Astrocyte of the hippocampus (primary cell): ENCODE measurements at places on chromosomes 6 and 20.

- no peak for DNase-seq
Observed at GRCh38 chr20:21920211-21920610, 214.7 kb downstream of the PAX1 start.

GRCh38 chr20:47940101-47940813 lies 155.0 kb upstream of the SULF2 start:
- no peak for DNase-seq

DNA sequence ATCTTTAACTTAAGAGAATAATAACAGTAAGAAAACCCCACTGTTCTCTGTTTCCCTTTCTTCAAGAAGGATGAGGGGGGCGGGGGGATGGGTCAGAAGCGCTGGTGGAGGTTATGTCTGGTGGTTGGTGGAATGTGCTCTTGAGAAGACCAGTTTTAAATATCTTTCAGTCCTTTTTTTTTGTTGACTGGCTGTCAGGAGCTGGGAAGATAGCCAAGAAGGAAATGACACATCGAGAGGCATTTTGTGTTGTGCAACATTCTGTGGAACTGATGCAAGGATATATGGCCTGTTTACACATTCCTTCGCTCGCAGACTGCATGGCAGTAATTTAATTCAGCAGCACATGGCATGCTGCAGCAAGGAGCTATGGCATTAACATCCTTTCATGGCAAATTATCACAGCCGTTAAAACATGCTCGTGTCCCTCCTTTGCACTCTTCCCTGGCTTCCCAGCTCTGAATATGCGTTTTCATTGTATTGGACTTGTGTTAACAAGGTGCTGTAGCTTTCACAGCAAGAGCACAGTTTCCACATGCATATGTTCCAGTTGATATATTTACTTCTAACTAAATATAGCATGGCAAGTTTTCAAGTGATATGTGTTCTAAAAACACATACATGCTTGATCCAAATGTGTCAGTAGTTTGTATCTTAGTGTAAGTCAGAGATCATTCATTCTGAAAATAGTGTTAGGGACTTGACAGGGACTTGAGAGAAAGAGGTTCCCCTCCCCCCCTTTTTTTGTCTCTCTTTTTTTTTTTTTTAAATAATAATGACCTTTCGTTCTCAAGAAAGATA lies 68.2 kb upstream of the SUPT3H start:
- DNase-seq = peak; percentile 97

- DNase-seq = peak; percentile 79
Observed at GRCh38 chr6:118387921-118388701, 160.0 kb upstream of the PLN start.

DNA sequence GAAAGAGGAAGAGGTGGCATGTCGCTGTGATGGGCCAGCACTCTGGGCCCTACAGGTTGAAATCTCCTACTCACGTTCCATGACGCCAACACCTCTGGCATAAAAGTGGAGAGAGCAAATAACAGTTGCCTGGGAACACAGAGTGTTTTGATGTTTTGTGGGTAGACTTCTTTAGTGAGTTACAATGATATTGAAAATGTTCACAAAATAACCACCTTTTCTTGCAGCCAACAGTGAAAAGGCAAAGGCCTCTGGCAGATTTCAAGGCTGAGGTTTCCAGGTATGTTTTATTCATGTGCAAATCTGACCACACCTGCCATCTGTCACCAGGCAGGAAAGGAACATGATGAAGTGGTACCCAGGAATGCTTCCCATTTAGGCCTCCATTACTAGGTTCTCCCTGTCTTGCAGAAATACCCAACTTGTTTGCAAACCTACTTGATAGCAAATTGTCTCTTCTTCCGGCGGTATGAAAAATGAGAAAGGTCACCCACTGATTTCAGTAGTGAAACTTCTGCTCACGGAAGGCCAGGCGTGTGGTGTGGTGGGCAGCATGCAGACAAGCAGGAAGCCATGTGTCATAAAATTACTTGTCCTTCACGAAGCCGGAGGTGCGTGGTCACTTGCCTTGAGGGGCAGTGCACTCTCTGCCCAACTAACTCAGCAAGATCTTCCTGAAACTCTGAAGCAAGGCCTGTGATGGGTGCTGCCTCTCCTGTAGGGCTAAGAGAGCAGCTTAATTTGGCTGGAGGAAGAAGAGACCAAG lies 299.1 kb upstream of the PRDM1 start:
- DNase-seq = peak; percentile 11

GRCh38 chr6:141618180-141618581 lies 514.5 kb upstream of the GJE1 start:
- no peak for DNase-seq

DNA sequence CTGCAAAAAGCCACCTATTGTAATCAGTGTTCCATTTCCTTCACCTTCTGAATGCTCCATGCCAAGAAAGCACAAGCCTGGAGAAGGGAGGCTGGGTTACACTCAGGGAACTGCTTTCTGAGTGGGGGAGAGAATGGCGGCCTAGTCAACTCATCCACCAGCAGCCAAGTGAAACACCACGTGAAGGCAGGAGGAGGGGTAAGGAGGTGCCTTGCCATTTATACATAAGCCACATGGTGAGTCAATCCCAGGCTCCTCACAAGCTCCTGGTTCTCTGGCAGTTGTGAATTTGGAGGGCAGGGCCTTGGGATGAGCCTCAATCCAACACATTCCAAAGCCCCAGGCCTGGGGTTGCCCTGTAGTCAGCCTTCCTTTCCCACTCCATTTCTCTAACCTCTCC lies 149.4 kb downstream of the CD24 start:
- DNase-seq = peak; percentile 31

DNA sequence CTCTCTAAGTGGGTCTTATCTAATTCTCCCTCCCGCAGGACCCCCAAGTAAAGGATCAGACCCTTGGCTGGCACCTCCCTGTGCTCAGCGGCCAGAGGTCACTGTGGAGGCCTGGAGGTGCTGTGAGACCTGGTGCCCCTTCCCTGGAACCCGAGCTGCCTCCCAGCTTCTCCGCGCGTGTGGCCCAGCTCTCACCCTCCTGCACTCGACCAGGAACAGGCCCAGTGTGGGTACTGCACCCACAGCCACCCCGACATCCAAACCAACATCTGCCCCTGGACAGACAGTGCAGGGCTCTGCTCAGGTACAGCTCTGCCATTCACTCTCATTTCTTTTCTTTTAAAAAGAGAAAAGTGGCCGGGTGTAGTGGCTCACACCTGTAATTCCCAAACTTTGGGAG lies 42.4 kb downstream of the TMEM242 start:
- DNase-seq = no peak

DNA sequence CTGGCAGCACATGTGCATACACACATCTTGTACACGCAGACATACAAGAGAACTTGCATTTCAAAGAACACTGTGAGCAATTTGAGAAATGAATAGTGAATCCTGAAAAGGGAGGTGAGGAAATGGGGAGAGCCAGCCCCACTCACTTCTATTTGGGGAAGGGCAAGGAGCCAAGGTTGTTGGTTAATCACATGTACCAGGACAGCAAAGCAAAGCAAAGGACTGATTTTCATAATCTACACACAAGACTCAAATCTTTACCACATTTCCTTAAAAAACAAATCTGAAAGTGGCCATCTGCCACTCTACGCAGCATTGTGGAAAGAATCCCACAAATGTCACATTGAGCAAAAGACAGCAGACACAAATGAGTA lies 35.0 kb upstream of the KIF16B start:
- DNase-seq = no peak

- no peak for DNase-seq
Observed at GRCh38 chr6:13065581-13065980, 262.8 kb downstream of the TBC1D7 start.

- no peak for DNase-seq
Observed at GRCh38 chr6:149425754-149426153, 25.7 kb downstream of the SUMO4 start.

DNA sequence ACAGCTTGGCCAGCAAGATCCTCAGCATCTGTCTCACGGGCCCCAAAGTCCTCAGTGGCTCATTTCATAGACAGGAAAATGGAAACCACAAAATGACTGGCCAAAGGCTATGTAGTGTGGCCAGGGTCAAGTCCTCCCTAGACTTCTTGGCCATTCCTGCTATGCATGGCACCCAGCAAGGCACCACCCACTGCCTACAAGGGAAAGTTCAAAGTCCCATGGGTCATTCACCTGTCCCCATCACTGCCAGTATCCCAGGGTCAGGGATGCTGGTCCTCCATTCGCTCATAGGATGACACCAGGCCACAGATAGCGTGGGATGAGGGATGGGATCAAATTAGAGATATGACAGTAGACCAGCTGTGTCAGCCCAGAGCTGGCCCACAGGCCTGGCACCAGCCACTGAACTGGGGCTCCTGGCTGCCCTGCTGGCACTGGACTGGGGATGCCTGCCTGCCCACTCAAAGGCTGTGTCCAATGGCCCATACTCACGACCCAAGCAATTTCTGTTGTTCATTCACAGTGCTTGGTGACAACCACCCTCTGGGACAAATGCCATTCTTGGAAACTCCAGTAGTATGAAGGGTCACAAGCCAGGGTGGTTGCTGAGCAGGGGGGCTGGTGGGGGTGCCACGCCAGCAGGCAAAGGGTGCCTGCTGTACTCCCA lies 11.6 kb downstream of the ADISSP start:
- no peak for DNase-seq

DNA sequence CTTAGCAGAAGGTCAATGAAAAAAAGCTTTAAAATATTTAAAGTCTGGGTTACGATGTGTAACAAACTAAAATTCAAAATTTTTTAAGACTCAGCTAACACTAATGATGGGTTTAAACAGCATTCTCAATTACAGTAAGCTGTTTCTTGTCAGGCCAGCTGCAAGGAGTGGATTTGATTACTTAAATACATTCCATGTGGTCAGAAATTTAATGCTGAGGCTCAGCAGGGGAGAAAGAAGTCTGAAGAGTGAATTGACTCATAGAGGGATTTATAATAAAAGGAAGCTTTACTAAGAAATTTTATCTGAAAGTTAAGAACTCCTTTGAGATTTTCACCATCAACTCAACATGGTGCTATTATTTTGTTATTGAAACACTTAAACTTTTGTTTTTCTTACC lies 398.6 kb downstream of the KHDRBS2 start:
- DNase-seq = peak; percentile 16

GRCh38 chr20:13119583-13119982 lies 101.5 kb upstream of the ISM1 start:
- peak; percentile 85 for DNase-seq

- peak; percentile 99 for DNase-seq
Observed at GRCh38 chr20:38962044-38962927, at the start of gene DHX35. Gene DHX35 (plus strand): TSS chr20:38962344. CDS start chr20:38962368, 24 bp downstream.

DNA sequence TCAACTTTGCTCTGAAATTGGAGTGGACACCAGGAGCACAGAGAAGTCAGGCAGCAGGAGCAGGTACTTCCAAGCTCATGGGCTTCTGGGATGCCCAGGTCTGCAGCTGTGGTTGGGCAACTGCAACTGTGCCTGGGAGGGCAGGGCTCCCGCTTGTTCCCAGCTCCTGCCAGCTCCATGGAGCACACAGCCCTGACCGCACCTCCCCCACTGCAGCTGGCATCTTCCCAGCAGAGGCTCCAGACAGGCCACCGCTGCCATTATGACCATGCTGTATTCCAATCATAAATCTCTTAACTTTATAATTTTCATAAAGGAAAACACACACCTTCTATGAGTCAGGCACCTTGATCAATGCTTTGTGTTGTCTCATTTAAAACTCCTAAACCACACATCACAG lies 36.9 kb downstream of the STK38 start:
- no peak for DNase-seq

- no peak for DNase-seq
Observed at GRCh38 chr6:897528-898207, 204.7 kb upstream of the EXOC2 start.

GRCh38 chr6:21664314-21665109 lies 71.0 kb downstream of the SOX4 start:
- DNase-seq = peak; percentile 78

DNA sequence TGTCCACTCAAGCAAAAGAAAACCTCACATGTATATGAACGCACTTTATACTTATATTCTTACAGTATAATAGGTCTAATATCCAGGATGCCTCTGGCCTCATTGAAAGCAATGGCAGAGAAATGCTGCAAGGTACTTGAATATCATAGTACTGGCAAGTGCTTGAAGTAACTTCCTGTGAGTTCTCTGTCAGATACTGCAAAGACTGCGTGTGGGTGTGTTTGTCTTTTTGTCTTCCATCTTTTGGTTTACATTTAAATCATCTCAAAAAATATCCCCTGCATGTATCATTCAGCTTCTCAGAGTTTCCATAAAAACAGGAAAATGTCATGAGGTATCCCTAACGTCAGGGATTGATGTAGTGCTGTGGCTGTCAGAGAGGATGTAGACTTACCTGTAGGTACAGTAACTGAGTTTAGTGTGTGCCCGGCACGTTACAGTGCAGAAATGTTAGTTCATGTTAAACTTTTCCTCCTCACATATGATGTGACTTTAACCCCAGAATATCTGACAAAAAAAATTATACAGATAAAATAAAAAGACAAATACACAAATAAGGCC lies 184.3 kb downstream of the DST start:
- no peak for DNase-seq

GRCh38 chr6:79598012-79598411 lies 33.1 kb upstream of the SH3BGRL2 start:
- no peak for DNase-seq

GRCh38 chr6:43645613-43645964 lies 753 bp downstream of the RSPH9 start:
- no peak for DNase-seq

GRCh38 chr20:58570204-58570859 lies 55.1 kb upstream of the APCDD1L start:
- DNase-seq = no peak

DNA sequence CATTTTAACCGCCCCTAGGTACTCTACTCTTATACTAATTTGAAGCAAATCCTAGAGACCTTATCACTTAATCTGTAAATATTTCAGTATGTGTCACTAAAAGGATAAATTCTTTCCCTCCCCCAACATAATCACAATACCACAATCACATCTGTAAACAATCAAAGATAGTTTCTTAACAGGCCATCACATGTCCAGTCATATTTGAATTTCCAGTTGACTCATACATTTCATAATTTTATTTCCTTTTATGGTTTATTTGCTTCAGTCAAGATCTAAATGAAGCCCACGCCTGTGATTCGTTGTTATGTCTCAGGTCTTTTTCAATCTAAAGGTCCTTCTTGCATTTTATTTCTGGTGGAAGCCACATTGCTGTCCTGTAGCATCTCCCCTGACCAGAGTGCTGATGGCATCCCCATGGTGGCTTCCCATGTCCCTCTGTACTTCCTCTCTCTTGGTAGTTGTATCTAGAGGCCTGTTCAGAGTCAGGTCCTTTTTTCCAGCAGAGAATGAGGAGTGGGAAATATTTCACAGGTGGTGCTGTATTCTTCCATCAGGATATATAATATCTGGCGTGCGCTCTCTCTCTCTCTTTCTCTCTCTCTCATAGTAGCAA lies 128.6 kb upstream of the SLC22A23 start:
- no peak for DNase-seq

- no peak for DNase-seq
Observed at GRCh38 chr6:45378334-45378926, 696 bp upstream of the SUPT3H start.
